ENCODE measurements at places on chromosomes 2 and 18.

- no peaks in the 10 kb centered on the region for H3K4me1 ChIP-seq
- no peaks in the 10 kb centered on the region for H3K27me3 ChIP-seq
Measured at GRCh38 chr18:35095983-35096676, 54.9 kb downstream of the MAPRE2 start.

GRCh38 chr18:74525741-74526140 lies 8.6 kb upstream of the CNDP1 start:
- no peak overlapping the region for H3K4me3 ChIP-seq
- H3K27me3 ChIP-seq = no peaks in the 10 kb centered on the region
- no peaks in the 10 kb centered on the region for H3K4me1 ChIP-seq
- no peak for DNase-seq
- H3K36me3 ChIP-seq = peaks cover under 1% of the 10 kb centered on the region

- no peaks in the 10 kb centered on the region for H3K36me3 ChIP-seq
- no peaks in the 10 kb centered on the region for H3K27me3 ChIP-seq
- no peak for DNase-seq
Measured at GRCh38 chr2:229888031-229888430, 33.8 kb downstream of the TRIP12 start.

- no peak overlapping the region for H3K4me3 ChIP-seq
- no peaks in the 10 kb centered on the region for H3K36me3 ChIP-seq
- H3K4me1 ChIP-seq = no peaks in the 10 kb centered on the region
- H3K27ac ChIP-seq = no peak overlapping the region
- no peaks in the 10 kb centered on the region for H3K27me3 ChIP-seq
Measured at GRCh38 chr2:20680744-20681375, 13.9 kb downstream of the GDF7 start.

- H3K27me3 ChIP-seq = no peaks in the 10 kb centered on the region
- no peak for DNase-seq
- no peaks in the 10 kb centered on the region for H3K36me3 ChIP-seq
- H3K4me1 ChIP-seq = no peaks in the 10 kb centered on the region
Measured at GRCh38 chr2:95012881-95013550, 12.5 kb upstream of the MAL start.

GRCh38 chr18:55416791-55417190 lies 171.2 kb downstream of the TCF4 start:
- no peaks in the 10 kb centered on the region for H3K27me3 ChIP-seq
- no peak for DNase-seq
- no peaks in the 10 kb centered on the region for H3K36me3 ChIP-seq
- H3K27ac ChIP-seq = no peak overlapping the region

DNA sequence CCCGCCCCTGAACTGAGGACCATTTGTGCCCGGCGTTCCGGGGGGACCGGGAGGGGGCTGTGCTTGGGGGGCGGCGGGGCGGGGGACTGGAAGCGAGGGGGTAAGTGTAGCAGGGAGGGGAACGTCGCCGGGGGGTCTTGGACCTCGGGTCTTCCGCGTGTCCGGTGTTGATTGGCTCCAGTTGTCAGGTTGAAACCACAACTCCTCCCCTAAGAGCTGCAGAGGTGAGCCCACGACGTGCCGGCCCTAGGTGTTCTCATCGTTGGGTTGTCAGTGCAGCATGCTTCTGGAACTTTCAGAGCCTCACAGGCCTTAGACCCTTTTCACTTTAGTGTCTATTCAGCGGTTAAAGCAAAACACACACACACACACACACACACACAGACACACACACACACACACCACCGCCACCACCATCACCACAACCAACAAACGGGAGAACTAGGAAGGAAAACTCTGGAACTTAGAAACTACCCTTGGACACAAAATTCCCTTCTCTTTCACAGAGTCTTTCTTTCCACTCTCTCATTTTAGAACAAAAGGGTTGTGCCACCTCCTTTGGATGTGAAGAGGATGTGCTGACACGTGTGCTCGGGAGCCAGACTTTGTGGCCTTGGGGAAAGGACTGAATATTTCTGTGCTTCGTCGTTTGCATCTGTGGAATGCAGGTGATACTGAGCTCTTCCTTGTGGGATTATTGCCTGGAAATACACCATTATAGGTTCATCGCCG lies 6.7 kb upstream of the DLX2 start:
- DNase-seq = no peak
- H3K27ac ChIP-seq = no peak overlapping the region
- H3K27me3 ChIP-seq = peaks cover 16% of the 10 kb centered on the region
- H3K36me3 ChIP-seq = no peaks in the 10 kb centered on the region
- no peak overlapping the region for H3K4me3 ChIP-seq

DNA sequence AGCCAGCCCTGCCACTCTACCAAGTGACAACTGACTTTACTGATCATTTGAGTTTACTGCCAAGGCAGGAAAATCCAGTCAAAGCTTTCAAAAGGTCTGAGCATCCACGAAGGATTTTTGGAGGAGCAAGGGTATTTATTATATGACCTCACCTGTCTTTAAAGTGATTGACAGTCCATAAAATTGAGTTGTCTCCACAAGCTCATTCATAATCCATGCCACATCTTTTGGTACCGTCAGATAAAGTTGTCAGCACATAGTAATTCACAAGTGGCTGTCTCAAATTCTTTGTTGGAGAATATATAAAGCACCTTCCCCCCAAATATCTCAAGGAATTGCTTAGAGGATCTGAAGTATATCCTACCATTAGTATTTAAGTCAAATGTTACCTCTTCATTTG lies 240.5 kb downstream of the METTL4 start:
- H3K27ac ChIP-seq = no peak overlapping the region
- DNase-seq = no peak
- H3K4me3 ChIP-seq = no peak overlapping the region
- H3K36me3 ChIP-seq = no peaks in the 10 kb centered on the region
- H3K27me3 ChIP-seq = no peaks in the 10 kb centered on the region
